ENCODE measurements at places on chromosomes 16 and 17.

DNA sequence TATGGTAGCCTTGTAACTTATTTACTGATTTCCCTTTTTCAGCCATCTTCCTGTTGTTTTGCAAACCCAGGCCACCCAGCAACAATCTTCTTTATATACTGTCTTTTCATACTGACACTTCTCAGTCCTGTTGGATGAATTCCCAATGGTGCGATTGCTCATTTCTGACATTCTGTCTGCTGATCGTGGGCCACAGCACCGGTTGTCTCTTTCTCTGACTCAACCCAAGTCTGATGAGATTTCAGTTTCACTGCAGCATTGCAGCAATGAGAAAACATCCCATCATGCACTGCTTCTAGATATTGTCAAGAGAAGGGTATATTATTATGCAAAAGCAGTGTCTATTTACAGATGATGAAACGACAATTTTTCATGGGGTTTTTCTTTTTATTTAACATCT is 349.2 kb upstream of the HSBP1 start:
- DNase-seq = no peak

DNA sequence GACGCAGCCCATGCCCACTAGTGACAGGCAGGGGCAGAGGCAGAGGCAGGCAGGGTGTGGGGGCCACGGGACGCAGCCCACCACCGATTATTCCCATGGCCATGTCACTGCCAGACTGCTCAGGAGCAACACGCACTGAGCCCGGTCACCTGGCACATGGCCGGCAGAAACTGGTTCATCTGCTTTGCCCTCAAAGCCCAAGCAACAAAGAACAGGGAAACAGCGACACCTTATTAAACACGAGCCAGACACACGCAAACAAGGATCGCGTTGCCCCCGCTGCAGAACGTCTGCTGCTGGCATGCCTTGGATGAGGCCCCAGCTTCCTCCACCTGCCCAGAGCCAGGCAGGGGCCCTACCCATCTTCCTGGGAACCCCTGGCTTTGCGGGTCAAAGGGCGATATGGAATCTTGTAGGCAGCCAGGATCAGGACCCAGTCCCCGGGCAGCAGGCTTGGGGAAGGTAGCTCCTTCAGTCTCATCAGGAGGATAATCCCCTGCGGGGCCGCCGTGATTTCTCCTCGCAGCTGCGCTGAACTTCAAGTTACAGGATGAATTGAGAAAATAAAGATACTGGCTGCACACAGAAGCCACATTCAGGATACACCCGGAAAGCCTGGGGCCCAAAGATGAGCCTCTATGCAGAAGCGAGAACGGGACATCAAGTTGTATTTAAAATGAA is 4.8 kb downstream of the TBC1D16 start:
- DNase-seq = no peak

DNA sequence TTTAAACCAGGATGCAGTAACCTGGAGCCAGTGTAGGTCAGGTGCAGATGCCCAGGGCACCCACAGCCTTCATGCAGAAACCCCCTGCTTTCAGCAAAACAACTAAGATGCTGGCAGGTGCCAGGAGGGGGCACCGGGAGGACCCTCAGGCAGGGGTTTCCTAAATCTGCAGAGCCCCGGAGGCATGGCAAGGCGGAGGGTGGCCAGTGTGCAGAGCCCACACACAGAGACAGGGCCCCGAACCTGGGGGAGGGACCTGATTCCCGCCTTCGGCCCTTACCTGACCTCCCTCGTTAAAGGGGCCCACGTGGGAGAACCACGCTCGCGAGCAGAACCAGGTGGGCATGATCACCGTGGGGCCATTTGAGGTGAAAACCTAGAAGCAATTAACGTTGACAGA is 114.0 kb upstream of the METRNL start:
- no peak for DNase-seq

DNA sequence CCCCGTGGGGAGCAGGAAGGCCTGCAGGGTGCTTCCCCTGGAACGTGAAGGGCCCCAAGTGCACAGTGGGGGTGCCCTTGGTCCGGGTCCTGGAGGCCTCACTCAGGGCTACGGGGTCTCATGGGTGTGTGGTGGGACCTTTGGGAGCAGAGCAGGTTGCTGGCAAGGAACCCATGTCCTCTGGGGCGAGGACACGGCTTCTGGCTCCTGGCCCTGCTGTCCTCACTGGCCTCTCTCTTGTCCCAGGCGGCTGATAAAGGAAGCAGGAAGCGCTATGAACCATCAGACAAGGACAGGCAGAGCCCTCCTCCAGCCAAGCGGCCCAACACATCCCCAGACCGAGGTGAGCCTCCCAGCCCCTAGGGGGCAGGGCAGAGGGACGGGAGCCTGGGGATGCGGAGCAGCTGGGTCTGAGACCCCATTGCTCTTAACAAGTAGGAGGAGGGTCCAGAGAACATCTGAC is 9.8 kb upstream of the IL17C start:
- no peak for DNase-seq

DNA sequence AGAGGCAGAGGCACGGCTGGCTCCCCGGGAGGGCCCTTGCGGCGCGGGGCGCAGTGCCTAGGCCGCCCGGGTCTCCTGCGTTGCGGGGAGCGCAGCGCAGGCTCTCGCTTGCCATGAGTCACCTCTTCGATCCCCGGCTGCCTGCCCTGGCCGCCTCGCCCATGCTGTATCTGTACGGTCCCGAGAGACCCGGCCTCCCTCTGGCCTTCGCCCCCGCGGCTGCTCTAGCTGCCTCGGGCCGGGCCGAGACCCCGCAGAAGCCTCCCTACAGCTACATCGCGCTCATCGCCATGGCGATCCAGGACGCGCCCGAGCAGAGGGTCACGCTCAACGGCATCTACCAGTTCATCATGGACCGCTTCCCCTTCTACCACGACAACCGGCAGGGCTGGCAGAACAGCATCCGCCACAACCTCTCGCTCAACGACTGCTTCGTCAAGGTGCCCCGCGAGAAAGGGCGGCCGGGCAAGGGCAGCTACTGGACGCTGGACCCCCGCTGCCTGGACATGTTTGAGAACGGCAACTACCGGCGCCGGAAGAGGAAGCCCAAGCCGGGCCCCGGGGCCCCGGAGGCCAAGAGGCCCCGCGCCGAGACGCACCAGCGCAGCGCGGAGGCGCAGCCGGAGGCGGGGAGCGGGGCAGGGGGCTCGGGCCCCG is 390 bp downstream of the FOXL1 start:
- DNase-seq = no peak

DNA sequence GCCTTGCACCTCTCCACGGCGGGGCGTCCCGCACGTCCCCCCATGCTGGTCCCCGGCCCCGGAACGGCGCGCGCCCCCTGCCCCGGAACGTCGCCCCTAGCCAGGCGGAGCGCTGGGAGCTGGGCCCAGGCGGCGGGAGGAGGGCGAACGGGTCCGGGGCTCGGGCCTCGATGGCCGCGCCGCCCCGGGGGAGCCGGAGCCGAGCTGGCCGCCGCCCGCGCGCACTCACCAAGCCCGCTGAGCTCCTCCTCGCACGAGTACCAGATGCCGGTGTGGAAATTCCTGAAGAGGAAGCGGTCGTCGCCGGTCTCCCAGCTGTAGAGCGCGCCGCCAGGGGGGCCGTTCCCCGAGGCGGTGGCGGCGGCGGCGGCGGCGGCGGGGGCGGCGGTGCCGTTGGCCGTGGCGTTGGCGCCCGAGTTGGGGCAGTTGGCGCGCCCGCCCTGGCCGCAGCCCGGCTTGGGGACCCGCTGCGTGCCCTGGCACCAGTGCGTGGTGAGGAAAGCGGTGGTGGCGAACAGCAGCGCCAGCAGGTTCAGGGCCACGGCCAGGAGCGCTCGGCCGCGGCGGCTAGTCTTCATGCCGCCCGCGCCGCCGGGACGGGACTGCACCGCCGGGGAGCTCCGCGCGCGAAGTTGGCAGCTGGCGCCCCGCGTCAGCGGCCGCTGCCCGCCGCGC is 530 bp downstream of the GSG1L start:
- no peak for DNase-seq

- DNase-seq = no peak
Measured at GRCh38 chr17:19654896-19655295, 6.3 kb downstream of the ALDH3A2 start.

DNA sequence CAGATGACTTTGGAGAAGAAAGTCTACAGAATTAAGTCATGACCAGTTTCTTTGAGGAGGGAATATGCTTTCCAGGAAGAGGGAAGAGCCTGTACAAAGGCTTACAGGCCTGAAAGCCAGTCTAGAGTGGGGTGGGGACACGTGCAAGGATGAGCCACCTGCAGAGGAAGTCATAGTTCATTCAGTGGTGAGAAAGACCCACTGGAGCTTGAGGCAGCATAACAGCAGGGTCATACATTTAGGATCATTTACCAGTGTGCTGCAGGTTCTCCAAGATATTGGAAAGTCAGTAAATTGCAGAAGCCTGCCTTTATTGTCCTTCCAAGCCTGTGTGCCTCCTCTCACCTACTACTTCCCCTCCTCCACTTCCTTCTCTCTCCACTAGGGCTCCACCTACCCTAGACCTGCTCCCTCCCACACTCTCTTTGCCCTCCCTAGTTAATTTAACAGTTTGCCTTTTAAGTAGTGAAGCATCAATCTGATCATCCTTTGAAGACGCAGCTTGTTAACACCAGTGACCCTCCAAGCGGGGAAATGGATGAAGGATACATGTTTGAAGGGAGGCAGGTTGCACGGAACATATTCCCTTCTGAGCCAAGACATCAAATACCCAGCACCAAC is 40.2 kb downstream of the CDRT15 start:
- no peak for DNase-seq

- no peak for DNase-seq
Measured at GRCh38 chr17:2083613-2084035, 28.7 kb downstream of the HIC1 start.

GRCh38 chr17:77117415-77117814 is 23.4 kb upstream of the SEC14L1 start:
- no peak for DNase-seq

DNA sequence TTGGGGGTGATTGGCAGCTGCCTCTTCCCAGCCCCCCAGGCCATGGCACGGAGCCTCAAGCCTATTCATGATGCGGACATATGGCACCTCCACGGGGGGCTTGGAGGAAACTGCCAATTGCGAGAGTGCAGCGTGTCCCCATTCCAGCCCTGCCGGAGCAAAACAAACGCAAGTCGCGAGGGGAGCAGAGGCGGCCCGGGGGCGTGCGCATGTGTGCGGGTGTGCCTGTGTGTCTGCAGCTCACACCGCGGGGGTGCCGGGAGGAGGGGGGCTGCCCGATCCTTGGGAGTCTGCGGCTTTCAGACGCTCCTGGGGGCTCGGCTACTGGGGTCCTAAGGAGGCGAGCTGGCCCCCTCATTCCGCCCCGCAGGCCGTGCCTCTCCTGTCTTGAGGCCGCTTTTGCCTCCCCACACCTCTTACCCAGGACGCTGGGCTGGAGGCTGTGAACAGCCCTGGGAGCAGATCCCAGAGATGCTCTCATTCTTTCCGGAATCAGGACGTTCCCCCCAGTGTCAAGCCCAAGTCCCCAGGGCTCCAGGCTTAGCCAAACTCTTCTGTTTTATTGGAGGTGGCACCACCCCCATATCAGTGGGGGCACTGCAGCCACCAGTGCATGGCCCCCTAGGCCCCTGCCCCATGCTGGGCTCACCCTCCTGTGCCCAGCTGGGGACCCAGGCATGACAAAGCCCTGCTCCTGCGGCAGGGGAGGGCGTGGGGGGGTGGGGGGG is 29.1 kb downstream of the ENDOV start:
- no peak for DNase-seq

DNA sequence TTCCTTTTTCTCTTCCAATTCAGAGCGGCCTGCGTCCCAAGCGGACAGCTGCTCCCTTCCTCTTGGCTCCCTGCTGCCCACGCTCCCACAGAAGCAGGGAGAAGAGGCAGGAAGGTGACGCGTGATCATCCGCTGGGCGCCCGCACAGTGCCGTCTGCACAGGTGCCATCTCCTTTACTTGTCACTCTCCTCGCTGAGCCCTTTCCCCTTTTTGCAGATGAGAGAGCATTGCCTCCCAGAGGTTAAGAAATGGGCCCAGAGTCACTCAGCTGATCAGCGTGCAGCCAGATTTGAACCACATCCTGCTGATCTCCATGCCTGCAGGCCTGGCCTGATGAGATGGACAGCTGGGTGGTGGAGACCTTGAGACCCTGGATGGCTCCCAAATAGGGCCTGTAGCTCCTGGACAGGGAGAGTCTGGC is 299.8 kb downstream of the SEC14L1 start:
- no peak for DNase-seq

- DNase-seq = no peak
Measured at GRCh38 chr17:42135664-42136653, 13.4 kb downstream of the HSPB9 start.

All from anterior cingulate cortex (tissue), 58 donors.